ENCODE measurements at places on chromosomes 12 and 14. TPM values are rescaled to one million over a fixed set of nuclear protein-coding genes. Genes with fewer than 3 reads are reported as not detected.
A peak's percentile ranks its signal among the peaks of the same experiment; 100 is the strongest.

GRCh38 chr14:77554816-77555599 lies 56.4 kb upstream of the ISM2 start:
- no peak for DNase-seq

DNA sequence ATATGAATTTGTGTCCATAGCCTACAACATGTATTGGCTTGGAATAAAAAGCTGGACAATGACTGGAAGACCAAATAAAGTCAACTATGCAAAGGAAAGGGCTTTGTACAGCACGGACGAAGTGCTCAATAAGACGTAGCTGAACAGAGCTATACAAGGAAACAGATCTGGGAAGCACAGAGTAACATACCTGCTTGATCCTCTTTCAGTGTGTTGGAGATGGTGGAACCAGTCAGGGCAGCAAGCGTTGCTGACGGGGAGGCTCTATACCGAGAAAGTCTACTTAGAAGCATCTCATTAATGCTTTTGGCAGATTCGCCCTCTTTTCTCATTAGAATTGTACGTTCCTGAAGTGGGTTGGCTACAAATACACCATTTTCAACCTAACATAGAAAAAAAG lies 99.3 kb downstream of the HECTD4 start:
- DNase-seq = no peak

- peak; percentile 16 for DNase-seq
These were observed 24.8 kb upstream of the GPR68 start for GRCh38 chr14:91269076-91269991.

Gene NANOG
- total RNA-seq = not detected

DNA sequence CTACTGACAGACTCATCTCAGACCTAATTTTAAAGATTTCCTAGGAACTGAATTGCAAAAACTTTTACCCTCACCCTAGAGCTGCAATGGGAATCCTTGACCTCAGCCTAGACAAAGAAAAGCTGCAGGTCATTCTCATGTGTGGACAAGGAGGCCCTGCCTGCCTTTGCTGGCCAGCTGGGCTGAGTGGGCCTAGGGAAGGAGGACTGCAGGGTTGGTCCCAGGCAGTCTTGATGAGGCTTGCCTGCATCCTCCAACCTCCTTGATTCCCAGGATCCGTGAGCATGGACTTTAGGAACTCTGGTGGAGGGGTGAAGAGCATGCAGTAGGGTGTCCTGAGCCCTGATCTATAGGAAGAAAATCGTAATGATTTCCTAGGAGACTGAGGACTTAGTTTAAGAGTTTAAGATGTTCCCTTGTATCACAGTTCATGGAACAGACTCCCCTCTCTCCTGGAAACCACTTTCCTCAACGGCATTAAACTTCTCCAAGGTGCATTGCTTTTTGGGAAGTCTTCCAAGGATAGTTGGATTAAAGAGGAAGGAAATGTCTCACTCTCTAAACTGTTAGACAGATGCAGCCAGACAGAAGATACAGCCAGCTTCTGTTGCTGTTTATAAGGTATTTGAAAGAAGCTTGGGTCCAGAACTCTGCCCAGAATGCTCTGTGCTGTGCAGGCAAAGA lies 55.4 kb upstream of the DDX11 start:
- no peak for DNase-seq

Gene SMOC1
- total RNA-seq = not detected

Gene MUCL1
- not detected for total RNA-seq

Gene SOCS4
- total RNA-seq = 12.5 TPM

Data from M059J (cell line).